ENCODE measurements at places on chromosomes 7 and 10. TPM values are rescaled to one million over a fixed set of nuclear protein-coding genes. Genes with fewer than 3 reads are reported as not detected.

Gene SIRT1
- total RNA-seq, result 48.4 TPM

Gene ANKRD26
- 4.4 TPM for total RNA-seq

Gene CYP3A4
- total RNA-seq, result not detected

Gene UBE2D4
- 6.4 TPM for total RNA-seq

Gene HECW1
- total RNA-seq, result not detected

Gene DLX5
- total RNA-seq, result not detected

Gene TMEM236
- total RNA-seq, result not detected

Gene ACBD7
- total RNA-seq, result 0.77 TPM

Gene TRPV5
- total RNA-seq, result not detected

Gene CFTR
- not detected for total RNA-seq

Gene LRRC18
- not detected for total RNA-seq

Gene VOPP1
- 114 TPM for total RNA-seq

Gene IDI2
- not detected for total RNA-seq

Gene KNDC1
- 0.42 TPM for total RNA-seq

Gene PILRA
- 14.5 TPM for total RNA-seq

Gene SLC26A3
- total RNA-seq, result not detected

Gene CLEC5A
- 0.27 TPM for total RNA-seq

Gene CNNM1
- 0.16 TPM for total RNA-seq

Gene CLDN3
- not detected for total RNA-seq

Gene POM121C
- 84.4 TPM for total RNA-seq

Gene TMEM196
- not detected for total RNA-seq

Gene STRIP2
- total RNA-seq, result 0.67 TPM

Gene FAM13C
- not detected for total RNA-seq

Gene FAM25A
- not detected for total RNA-seq

Gene HACD1
- total RNA-seq, result 0.44 TPM

Gene VWA2
- total RNA-seq, result not detected

Gene HOXA10
- not detected for total RNA-seq

Gene CHN2
- 3.8 TPM for total RNA-seq

Gene PDAP1
- 38.5 TPM for total RNA-seq

Gene ITPRIP
- 30.6 TPM for total RNA-seq

Gene STN1
- 53.7 TPM for total RNA-seq

Gene CALCR
- not detected for total RNA-seq

Gene LRMDA
- not detected for total RNA-seq

Gene NEUROD6
- not detected for total RNA-seq

Gene MRLN
- not detected for total RNA-seq

Gene CALML3
- not detected for total RNA-seq

Gene ACTA2
- 3.8 TPM for total RNA-seq

Gene SPDYE18
- 1.6 TPM for total RNA-seq

Gene WEE2
- total RNA-seq, result not detected

Gene GIMAP7
- total RNA-seq, result 68.3 TPM

Gene C10orf71
- not detected for total RNA-seq

Gene PRLHR
- not detected for total RNA-seq

Gene HSPA14
- 24.7 TPM for total RNA-seq

Gene CEP41
- total RNA-seq, result 6.0 TPM

Gene TRIM24
- total RNA-seq, result 16.6 TPM

Gene EN2
- not detected for total RNA-seq

Gene STK32C
- 7.1 TPM for total RNA-seq

Gene PIK3AP1
- total RNA-seq, result 5.0 TPM

All from T-helper 17 cell (primary cell).